ENCODE measurements at places on chromosomes 1 and 21.
A peak's percentile ranks its signal among the peaks of the same experiment; 100 is the strongest.

- no peak for DNase-seq
Measured at GRCh38 chr1:111157431-111157830, 17.4 kb downstream of the CEPT1 start.

DNA sequence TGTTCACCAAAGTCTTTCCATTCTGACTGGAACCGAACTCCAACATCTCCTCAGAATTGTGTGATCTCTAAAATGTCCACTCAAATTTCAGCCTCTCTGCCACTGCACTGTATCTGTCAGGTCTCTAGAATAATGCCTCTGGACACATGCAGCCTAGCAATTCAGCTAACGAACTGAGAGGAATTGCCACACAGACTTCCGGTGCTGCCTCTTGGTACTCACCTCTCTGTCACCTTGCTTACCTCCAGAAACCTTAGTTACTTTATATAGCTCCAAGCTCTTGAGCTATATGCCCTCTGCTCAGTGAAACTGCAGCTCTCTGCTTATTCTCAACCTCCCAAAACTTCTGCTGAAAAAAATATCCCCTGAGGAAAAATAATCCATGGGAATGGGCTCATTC lies 2.7 kb upstream of the CHRM3 start:
- no peak for DNase-seq

DNA sequence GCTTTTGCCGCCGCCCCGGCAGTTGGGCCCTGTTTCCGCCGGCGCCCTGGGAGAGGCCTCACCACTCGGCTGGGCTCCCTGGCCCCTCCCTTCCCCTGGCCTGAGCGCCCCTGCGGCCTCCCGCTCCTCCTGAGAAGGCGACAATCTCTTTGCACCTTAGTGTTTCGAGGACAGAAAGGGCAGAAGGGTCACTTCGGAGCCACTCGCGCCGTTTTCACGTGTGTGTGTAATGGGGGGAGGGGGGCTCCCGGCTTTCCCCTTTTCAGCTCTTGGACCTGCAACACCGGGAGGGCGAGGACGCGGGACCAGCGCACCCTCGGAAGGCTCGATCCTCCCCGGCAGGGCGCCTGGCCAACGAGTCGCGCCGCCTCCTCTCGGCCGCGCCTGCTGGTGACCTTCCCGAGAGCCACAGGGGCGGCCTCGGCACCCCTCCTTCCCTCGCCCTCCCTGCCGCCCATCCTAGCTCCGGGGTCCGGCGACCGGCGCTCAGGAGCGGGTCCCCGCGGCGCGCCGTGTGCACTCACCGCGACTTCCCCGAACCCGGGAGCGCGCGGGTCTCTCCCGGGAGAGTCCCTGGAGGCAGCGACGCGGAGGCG lies 432 bp upstream of the SIM2 start:
- no peak for DNase-seq

DNA sequence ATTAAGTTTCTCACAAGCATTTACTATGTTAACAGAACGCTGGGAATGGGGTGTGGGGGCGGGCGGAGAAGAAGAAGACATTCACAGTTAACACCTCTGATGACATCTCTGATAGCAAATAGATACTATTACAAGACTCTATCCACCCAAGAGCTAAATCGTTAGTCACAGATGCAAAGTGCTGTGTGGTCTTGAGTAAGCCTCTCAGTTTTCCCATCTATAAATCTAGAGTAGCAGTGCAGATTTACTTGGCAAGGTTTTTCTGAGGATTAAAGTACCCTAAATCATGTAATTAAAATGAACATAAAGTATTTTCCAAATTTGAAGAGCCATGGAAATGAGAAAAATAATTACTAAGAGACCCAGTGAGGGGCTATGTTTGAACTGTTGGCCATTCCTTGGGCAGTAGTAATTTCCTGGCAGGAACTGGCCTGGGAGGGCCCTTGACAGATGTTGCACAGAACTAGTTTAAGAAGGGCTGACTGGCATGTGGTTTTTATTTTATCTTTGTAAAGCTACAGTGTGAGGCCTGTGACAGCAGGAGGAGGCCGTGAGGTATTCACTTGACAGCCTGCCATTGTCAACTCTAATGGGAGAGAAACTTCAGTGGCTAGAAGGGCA lies 58.7 kb upstream of the APOBEC4 start:
- DNase-seq: no peak

- DNase-seq: no peak
Measured at GRCh38 chr1:220878191-220879075, 810 bp upstream of the HLX start.

DNA sequence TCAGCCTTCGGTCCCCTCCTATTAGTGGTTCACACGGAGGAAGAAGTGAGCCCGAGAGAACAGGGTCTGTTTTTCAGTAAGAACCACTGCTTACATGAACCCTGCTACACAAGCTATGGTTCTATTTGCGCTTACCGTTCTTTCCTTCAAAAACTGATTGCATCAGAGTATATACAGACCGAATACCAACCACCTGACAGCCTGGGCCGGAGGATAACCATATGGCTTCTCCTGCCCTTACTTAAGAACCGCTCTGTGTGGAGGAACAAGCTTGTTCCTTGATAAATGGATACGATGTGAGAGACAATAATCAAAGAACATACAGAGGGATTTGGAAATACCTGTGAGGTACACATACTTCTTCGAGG lies 1.1 kb upstream of the KCNT2 start:
- no peak for DNase-seq

- no peak for DNase-seq
Measured at GRCh38 chr1:245677461-245678240, 522.9 kb downstream of the KIF26B start.

DNA sequence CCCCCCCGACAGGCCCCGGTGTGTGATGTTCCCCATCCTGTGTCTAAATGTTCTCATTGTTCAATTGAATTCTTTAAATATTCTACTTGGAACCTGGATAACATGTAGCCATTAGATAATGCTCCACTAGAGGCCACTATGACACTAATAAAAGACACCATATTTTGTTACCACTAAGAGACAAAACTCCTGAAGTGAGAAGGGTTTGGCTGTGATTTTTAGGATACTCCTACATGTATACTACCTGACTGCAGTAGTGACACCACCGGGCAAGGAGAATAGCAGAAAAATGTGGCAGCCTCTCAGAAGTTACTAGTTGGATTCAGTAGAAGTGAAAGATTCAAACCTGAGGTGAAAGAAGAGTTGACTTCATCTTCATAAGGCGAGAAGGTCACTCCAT lies 36.0 kb downstream of the F5 start:
- no peak for DNase-seq

GRCh38 chr1:241551759-241552638 lies 19.8 kb downstream of the KMO start:
- DNase-seq: peak; percentile 54

- no peak for DNase-seq
Measured at GRCh38 chr1:24639881-24640280, 3.2 kb upstream of the SRRM1 start.

DNA sequence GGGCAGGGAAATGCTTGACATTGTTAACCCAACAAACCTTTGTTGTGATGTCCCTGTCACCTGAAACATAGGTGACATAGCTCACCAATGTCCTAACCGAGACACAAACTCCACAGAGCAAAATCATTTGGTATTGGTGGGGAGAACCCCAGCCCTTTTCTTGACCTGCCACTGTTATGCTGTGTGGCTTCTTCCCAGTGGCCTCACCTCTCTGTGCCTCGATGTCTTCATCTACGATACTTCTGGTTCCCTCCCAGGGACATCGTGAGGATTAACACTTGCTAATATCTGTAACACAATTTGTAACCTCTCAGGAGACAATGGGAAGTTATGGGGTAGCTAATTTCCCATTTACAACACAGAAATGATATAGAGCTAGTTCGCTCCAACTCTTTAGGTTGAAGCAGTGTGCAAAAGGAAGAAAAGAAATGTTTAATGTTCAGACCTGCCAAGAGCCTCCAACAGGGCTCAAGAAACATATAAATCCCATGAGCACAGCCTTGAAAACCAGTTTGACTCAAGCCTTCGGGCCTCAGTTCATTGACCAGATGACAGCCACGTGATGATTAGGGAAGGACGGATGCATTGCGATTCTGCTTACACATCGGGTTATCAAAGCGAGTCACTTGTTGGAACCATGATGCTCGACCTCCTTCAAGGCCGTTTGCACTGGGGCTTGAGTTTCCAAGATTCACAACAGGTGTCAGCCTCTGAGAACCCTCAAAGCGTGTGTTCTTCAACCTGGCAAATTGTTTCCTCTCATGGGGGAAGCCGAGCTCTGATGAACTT lies 37.8 kb upstream of the TMEM51 start:
- no peak for DNase-seq

DNA sequence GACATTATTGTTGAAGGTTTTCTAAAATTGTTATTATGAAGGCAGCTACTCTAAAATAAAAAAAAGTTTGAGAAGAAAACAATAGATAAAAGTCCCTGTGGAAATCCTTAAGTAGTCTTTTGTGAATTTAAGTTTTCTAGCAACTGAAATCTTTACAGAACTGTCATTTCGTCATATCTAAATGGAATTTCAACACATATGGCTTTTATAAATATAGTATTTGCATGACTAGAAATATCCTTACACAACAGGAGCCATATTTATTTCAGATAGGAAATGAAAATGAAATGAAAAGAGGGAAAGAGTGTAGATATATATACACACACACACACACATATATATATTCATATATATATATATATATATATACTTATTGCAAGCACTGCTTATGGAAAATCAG lies 204.7 kb upstream of the RGS18 start:
- no peak for DNase-seq

DNA sequence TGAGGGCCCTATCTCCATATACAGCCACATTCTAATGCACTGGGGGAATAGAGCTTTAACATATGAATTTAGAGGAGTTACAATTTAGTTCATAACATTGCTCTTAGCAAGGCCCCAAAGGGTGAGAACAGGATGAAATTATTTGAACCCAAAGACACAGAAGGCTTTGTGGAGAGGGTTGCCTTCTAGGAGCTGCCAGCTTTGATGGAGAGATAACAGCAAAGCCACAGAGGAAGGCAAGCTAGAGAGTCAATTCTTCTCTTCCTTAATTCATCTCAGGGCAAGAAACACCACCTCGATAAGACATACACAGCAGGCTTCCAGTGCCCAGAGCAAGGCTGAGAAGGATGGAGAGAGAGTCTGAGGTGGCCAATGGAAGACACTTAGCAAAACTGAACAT lies 94.8 kb upstream of the TMPRSS15 start:
- no peak for DNase-seq

GRCh38 chr1:2809656-2810055 lies 8.2 kb upstream of the TTC34 start:
- DNase-seq: no peak

Data from memory B cell (primary cell).